ENCODE measurements at places on chromosomes 11 and 22. TPM values are rescaled to one million over a fixed set of nuclear protein-coding genes. Genes with fewer than 3 reads are reported as not detected.

- no peak for DNase-seq
Observed at GRCh38 chr11:113308601-113309000, 5.8 kb upstream of the TTC12 start.

- DNase-seq: no peak
Observed at GRCh38 chr11:94574193-94574961, 7.2 kb downstream of the PIWIL4 start.

Gene LMNTD2
- 9.9 TPM for total RNA-seq

DNA sequence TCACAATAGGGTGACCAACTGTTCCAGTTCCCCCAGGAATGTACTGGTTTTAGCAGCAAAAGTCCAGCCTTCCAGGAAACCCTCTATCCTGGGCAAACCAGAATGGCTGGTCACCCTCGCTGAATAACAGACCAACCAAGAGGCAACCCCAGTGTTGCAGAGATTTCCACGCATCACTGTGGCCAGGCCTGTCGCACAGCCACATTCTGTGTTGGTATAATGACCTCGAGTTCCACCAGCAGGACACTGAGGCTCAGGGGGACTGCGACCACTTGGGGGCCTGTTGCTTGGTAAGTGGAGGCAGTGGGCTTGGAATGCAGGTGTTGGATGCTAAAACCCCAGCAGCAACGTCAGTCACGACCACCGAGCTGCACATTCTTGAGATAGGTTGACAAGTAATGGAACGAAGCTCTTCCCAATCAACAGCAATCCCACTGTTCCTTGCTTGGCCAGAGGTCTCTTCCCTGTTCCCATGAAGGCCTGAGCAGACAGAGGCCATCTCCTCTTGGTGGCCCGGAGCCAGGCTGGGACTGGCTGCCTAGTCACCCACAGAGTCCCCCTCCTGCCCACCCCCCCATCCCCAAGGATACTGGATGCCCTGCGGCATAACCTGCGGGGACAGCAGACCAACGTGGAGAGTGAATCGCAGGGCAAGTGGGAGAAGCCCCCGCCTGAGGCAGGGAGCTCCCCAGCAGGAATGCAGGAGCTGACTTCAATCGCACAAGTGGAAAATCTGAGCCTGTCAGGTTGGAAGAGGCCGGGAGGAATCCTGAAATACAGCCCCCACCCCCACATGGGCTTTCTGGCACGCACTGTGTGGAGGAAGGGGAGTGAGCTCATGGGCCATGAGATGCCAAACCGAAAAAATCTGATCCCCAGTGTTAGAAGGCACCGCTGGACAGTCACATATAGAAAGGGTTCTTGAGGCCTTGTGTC, 43.4 kb upstream of the MN1 start:
- peak; percentile 26 for DNase-seq

GRCh38 chr11:45180848-45181192, 34.4 kb downstream of the PRDM11 start:
- DNase-seq: no peak

GRCh38 chr11:93501856-93502255, 41.3 kb downstream of the SMCO4 start:
- DNase-seq: no peak

Gene ARHGAP8
- total RNA-seq: 0.64 TPM

Gene MMP12
- total RNA-seq: not detected

- no peak for DNase-seq
Observed at GRCh38 chr11:1267441-1268100, 41.9 kb downstream of the TOLLIP start.

DNA sequence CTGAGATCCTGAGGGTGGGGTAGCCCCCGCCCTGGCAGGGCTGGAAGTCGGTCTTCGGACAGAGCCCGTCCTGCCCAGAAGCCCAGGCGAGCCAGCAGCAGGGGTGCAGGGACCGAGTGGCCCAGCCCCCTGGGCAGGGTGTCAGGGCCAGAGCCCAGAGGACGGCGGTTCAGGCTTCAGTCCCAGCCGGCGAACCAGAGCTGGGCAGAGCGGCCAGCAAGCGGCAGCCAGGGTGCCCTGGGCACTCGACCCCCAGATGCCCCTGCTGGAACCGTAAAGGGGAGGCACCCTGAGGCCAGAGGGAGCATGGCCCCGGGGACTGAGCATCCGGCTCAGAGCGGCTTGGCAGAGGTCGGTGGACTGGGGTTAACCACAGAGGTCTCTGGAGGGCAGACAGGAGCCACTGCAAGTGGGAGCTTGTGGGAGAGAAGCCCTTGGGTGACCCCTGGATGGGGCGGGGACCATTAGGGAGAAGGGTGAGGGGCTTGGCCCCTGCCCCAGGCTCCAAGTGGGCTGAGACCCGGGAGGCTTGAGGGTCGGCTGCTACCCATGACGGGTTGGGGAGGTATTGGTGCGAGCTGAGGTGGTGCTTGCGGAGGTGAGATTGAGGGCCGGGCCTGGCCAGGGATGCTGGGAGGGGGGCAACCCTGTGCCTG, 15.9 kb downstream of the LSP1 start:
- no peak for DNase-seq

DNA sequence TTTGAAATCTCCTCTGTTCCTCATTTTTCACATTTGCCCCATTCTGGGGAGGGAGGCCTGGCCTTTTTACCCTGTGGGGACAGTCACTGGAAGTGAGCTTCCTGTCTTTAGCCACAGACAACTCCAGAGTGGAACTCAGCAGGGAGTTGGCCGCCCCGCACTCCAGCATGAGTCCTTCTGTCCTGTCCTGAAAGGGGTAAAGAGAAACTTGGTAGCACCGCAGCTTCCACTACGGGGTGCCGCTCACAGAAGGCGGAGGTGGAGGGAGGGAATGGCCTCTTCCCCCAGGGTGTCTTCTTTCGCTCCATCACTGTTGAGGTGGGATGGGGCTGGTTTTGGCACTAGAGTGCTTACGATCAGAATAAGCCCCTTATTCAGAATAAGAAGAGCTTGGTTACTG, 132.2 kb downstream of the ST3GAL4 start:
- DNase-seq: no peak

DNA sequence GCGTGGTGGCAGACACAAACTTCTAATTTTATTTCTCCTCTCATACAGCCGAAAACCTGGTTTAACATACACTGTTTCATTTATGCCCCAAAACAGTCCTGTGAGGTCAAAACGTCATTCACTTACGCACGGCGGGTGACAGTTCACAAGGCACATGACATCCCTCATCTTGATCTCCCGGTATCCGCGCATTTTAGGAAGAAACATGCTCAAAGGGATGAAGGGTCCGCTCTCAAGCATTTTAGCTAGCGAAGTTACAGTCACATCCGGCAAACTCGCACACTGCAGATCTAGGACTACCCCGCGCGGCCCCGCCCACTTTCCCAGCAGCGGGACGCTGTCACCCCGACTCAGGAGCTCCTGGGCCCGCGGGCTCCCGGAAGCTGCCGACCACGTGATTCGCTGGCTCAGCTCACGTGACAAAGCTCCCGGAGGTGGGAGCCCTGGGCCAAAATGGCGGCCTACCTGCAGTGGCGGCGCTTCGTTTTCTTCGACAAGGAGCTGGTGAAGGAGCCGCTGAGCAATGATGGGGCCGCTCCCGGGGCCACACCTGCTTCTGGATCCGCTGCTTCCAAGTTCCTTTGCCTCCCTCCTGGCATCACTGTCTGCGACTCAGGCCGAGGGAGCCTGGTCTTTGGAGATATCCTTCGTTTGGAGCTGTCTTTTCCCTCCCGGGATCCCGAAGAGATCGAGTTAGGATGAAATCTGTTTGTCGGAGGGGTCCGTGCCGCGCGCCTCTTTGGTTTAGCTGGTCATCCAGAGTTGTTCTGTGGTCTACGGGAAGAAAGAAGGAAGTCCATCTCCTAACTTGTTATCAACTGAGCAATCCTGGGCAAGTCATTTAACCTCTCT, at the start of gene VPS11:
TSS of gene VPS11 (plus strand) at position 448 of the 852 bp plus-strand sequence. CDS start at position 454, 6 bp downstream.
- peak; percentile 99 for DNase-seq

Gene CCDC116
- total RNA-seq: not detected

GRCh38 chr11:31921081-31921480, 110.0 kb upstream of the PAX6 start:
- DNase-seq: no peak

- no peak for DNase-seq
Observed at GRCh38 chr11:33622186-33622585, 78.4 kb downstream of the C11orf91 start.

Gene DDI1
- total RNA-seq: not detected

- DNase-seq: no peak
Observed at GRCh38 chr22:42902875-42903510, 45.9 kb upstream of the ARFGAP3 start.

GRCh38 chr11:8646873-8647272, 35.6 kb downstream of the TRIM66 start:
- DNase-seq: no peak

Gene FIBIN
- total RNA-seq: 1.6 TPM

Gene OR52E8
- not detected for total RNA-seq

DNA sequence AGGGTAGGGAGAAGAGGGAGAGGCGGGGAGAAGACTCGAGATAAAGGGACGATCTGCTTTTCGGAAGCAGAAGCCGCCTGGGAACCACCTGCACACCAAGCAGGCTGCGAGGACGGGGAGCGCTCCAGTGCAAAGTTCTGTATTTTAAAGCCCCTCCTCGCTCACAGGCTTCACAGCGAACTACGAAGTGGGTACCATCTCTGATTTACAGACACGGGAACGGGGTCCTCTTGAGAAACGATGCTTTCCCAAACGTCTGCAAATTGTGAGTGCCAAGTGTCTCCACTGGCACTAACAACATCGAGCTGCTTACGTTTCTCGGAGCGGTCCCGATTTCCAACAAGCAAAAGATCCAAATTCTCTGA, 700 bp upstream of the STX3 start:
- peak; percentile 56 for DNase-seq

- no peak for DNase-seq
Observed at GRCh38 chr11:121474680-121475079, 21.9 kb upstream of the SORL1-AS1 start.

- no peak for DNase-seq
Observed at GRCh38 chr22:48098243-48098920, 1335.9 kb downstream of the TBC1D22A start.

GRCh38 chr11:75802913-75803820, 11.8 kb upstream of the UVRAG start:
- no peak for DNase-seq

- DNase-seq: no peak
Observed at GRCh38 chr22:41488076-41488475, 19.2 kb downstream of the ACO2 start.

DNA sequence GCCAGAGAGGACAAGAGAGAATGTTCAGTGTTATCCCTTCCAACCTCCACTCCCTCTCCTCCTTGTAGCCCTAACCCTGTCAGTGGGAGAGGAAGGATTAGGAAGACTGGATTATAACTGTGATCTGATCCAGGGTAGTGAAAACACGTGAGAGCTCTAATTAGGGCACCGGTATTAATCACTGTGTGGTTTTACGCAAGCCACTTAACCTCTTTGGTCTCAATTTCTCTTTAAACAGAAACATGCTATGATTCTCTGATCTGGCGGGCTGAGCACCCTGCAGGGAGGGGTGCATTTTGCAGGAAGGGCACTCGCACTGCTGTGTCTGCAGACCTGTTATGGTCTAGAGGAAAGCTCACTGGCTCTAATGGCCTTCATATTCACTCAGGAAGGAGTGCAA, 11.5 kb downstream of the RPL27A start:
- no peak for DNase-seq

DNA sequence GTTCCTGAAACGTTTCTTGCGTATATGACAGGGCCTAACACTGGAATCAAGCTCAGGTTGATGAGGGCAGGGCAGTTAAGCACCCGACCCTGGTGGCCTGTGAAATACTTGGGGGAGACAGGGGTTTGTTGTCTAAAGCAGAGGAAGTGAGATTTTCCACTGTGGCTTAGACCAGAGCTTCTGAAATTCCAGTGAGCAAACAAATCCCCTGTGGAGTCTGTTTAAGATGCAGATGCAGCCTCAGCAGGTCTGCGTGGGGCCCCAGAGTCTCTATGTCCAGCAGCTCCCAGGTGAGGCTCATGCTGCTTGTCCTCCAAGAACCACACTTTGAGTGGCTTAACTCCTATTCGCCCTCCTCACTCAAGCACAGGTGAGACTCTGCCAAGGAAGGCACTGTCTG, 39.1 kb upstream of the PRAME start:
- no peak for DNase-seq

Gene CD248
- total RNA-seq: 0.80 TPM

- no peak for DNase-seq
Observed at GRCh38 chr22:30305906-30306626, 16.8 kb upstream of the CASTOR1 start.

Gene MTMR2
- 3.7 TPM for total RNA-seq
